Stimulated activated naive CD8-positive, alpha-beta T cell treated with anti-CD3 and anti-CD28 coated beads, Interleukin-15, amount 100 ng/mL, for 72 hours (primary cell): ENCODE measurements at places on chromosomes 7 and 10.

- DNase-seq = no peak
These were observed 194.0 kb downstream of the DOCK4 start for GRCh38 chr7:112012242-112012641.

- no peak for DNase-seq
These were observed 99.1 kb upstream of the LANCL2 start for GRCh38 chr7:55265836-55266642.

- no peak for DNase-seq
These were observed 177.6 kb downstream of the PRKAG2 start for GRCh38 chr7:151699147-151699927.

DNA sequence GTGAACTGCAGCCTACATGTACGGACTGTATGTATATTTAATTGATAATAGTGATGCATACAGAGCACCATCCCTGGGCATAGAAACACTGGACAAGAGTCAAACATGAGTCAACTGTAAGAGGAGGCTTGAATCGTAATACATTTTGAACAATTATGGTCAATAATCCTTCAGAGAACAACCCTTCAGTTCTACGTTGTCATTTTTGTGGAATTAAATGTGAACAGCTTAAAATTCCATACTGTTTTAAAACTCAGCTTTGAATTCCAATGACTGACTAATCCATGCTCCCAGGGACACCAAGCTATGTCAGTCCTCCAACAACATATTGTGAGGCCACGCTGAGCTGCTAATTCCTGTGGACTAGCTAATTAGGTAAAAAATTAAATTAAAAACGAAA lies 41.5 kb upstream of the KMT2E start:
- no peak for DNase-seq

GRCh38 chr7:3198316-3198715 lies 102.7 kb upstream of the SDK1 start:
- DNase-seq = no peak

GRCh38 chr10:76010703-76011102 lies 579.3 kb downstream of the LRMDA start:
- DNase-seq = no peak

- DNase-seq = no peak
These were observed 49.5 kb upstream of the DNAJC1 start for GRCh38 chr10:22053048-22053447.

- DNase-seq = peak; percentile 33
These were observed 90.5 kb downstream of the PLXNA4 start for GRCh38 chr7:132485600-132486273.

DNA sequence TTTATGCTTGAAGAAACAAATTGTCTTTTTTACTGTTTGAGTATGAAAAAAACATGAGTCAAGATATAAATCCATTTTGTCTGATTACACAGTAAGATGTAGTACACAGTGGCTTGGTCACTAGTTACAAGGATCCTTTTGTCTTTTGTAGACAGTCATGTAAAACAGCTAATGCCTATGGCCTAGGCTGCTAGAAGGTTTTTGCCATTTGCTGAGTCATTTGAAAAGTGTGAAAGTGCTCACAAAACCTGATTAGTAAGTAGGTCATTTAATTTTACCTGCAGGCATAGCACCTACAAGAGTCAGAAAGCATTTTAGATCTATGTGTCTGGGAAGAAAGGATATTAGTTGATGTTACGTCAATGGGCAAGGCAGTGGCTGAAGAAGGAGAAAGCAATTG lies 819.4 kb downstream of the MAGI2 start:
- DNase-seq = no peak

GRCh38 chr10:110609605-110610004 lies 34.5 kb upstream of the RBM20 start:
- DNase-seq = no peak

- DNase-seq = peak; percentile 19
These were observed 22.0 kb downstream of the CSGALNACT2 start for GRCh38 chr10:43160046-43160920.

DNA sequence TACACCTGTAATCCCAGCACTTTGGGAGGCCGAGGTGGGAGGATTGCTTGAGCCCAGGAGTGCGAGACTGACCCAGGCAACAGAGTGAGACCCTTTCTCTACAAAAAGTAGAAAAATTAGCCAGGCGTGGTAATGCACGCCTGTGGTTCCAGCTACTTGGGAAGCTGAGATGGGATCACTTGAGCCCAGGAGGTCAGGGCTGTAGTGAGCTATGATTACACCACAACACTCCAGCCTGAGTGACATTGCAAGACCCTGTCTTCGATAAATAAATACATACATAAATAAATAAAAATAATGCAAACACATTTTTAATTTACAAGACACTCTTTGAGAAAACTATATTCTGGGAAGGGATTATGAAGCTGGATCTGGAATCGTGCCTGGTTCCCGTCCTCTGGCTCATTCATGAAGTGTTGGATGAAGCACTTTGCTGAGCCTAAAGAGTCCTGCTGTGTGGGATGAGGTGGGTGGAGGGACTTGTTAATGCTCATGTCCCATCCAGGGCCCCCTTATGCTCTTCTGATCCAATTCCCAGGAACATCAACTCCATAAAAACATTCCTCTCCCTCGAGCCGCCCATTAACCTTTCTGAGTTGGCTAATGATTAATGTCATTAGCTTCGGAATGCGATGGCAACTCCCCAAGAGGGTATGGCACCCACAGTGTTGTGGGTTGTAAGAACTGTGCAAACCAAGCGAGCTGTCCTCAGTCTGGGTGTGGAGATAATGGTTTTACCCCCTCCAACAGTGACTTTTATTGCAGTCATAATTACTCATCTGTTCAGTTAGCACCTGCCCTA lies 236.3 kb downstream of the BAMBI start:
- no peak for DNase-seq

GRCh38 chr7:21429021-21429420 lies 1.1 kb downstream of the SP4 start:
- DNase-seq = no peak

DNA sequence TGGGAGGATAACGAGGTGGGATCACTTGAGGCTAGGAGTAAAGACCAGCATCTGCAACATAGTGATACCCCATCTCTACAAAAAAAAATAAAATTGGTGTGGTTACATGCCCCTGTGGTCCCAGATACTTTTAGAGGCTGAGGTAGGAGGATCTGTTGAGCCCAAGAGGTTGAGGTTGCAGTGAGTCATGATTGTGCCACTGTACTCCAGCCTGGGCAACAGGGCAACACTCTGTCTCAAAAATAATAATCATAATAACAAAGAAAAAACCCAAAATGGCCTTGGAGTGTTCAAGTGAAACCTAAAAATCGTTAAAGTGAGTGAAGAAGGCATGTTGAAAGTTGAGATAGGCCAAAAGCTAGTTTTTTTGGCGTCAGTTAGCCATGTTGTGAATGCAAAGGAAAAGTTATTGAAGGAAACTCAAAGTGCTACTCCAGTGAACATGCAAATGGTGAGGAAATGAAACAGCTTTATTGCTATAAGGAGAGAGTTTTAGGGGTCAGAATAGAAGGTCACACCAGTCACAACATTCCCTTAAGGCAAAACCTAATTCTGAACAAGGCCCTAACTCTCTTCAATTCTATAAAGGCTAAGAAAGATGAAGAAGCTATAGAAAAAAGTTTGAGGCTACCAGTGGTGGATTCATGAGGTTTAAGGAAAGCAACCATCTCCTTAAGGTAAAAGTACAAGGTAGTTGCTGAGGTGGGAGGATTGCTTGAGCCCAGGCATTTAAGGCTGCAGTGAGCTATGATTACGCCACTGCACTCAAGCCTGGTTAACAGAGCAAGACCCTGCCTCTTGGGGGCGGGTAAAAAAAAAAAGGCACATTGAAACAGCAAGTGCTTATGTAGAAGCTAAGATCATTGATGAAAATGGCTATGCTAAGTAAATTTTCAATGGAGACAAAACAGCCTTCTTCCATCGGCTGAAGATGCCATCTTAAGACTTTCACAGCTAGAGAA lies 45.4 kb upstream of the STOX1 start:
- DNase-seq = no peak

DNA sequence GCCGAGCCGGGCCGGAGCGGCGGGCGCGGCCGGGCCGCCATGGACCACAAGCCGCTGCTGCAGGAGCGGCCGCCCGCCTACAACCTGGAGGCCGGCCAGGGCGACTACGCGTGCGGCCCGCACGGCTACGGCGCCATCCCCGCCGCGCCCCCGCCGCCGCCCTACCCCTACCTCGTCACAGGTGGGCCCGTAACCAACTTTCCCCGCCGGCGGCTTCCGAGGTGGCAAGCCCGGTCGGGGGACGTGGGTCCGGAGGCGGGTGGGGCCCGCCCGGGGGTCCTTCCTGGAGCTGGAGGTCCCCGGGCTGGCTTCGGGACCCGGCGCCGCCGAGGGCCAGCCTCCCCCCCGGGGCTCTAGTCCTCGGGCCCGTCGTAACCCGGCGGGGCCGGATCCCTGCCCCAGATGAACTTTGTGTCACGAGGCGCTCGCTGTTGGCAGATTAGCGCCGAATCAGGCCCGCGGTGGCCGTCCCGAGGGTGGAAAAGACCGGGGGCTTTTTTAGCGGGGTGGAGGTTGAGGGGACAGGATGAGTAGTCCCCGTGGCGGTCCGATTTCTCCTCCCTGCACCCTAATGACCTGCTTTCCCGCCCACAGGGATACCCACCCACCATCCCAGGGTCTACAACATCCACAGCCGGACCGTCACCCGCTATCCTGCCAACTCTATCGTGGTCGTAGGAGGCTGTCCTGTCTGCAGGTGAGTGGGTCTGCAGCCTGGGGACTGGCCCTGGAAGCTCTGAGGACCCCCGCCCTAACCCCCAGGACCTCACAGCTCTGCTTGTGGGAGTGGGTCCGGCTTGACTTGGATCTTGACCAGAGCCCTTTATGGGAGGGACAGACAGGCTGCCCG lies 496 bp downstream of the BRI3 start:
- DNase-seq = peak; percentile 60

DNA sequence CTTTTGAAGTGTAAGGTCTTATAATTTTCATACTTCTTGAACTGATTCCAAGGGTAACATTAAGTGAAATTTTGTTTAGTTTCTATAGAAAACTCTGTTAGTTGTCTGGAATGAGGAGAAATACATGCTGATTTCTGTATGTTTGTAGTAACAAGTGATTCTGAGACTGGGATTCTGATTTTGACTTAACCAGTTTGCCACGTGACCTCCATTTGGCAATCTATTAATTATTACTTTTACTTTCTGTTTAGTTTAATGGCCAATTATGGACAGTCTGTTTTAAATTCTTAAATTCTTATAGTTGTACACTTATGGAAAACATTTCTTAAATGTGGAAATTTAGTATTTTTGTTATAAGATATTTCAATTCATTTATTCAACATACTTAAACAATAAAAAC lies 163.1 kb downstream of the ADK start:
- no peak for DNase-seq

- no peak for DNase-seq
These were observed 29.5 kb upstream of the CCNY start for GRCh38 chr10:35306852-35307251.

- no peak for DNase-seq
These were observed 301.0 kb upstream of the GNAI1 start for GRCh38 chr7:79833616-79834015.

DNA sequence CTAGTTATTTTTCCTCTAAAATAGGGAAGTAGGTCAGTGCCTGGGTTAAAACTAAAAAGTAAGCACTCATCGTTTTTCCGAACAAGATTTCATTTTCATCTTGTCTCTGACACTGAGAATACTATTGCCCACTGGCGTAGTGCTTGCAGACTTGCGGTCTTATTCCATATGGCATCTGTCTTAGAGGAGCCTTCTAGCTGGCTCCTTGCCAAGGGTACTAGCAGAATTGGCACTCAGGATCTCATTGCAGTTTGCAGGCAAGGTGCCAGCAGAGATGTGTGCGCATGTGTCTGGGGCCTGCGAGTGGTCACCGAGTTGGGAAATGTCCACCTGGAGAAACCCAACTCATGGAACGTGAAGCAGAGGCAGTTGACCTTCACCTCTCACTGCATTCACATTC lies 143.4 kb downstream of the CELF2 start:
- no peak for DNase-seq

DNA sequence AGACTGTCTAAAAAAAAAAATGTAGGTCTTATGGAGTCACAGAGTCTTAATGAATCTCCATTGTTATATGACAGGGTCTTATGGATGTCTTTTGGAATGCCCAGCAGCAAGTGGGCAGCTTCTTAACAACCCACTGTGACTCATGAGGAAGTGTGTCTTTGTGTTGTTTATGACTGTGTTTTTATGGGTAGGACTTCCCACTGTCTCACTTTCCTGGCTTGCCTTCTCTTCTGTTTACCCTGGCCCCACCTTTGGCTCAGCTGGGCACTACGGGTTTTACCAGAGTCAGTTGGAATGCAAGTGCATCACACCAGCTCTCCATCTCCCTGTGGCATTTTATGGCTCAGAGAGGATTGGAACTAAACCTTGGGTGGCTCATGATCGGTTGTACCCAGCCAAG lies 580.5 kb downstream of the AUTS2 start:
- no peak for DNase-seq

GRCh38 chr7:113504142-113504541 lies 385.8 kb upstream of the SMIM30 start:
- no peak for DNase-seq

- DNase-seq = no peak
These were observed 20.0 kb downstream of the HYAL4 start for GRCh38 chr7:123864966-123865365.

- no peak for DNase-seq
These were observed 399.7 kb downstream of the REEP3 start for GRCh38 chr10:63920926-63921325.

GRCh38 chr7:133436014-133436428 lies 183.1 kb downstream of the EXOC4 start:
- no peak for DNase-seq

DNA sequence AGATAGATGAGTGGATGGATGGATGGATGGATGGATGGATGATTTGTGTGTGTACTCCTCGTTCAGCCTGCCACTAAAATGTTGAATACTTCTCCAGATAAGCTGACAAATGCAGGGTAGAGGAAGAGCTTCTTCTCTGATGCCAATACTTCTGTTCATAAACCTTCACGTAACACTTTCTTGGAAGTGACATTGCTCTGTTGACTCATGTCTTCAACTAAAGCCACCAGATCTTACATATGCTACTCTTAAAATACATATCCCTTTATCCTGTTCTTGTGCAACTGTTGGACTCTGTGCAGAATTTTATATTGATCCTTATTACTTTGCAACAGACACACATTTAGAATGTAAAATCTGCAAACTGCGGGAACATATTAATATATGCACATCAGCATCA lies 26.9 kb downstream of the PIK3AP1 start:
- no peak for DNase-seq

DNA sequence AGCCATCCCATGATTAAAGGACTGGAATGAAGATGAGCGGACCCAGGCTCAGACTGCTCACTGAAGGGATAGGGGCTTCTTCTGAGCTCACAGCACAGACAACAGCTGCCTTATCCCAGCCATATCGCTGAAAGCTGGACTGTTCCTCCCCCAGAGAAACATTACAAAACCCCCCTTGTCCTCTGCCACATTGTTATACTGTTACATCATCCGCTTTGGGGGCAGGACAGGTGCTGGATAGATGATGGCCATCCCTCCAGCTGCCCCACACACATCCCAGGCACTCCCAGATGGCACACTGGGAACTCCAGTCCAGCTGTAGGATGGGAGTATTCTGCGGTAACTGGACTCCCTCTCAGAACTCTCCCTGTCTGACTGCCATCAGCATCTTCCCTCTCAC lies 58.7 kb upstream of the BTRC start:
- no peak for DNase-seq

GRCh38 chr10:99661377-99661763 lies 2.1 kb downstream of the ENTPD7 start:
- DNase-seq = no peak

GRCh38 chr10:50260791-50261281 lies 9.5 kb upstream of the ASAH2 start:
- peak; percentile 5 for DNase-seq

- DNase-seq = no peak
These were observed 59.2 kb downstream of the TRIM24 start for GRCh38 chr7:138519061-138519798.
